Mesenteric fat pad (tissue), 1 donor: ENCODE measurements at places on chromosomes 1 and 21. TPM values are rescaled to one million over a fixed set of nuclear protein-coding genes. Genes with fewer than 3 reads are reported as not detected.

The AGBL4 gene
- total RNA-seq = 0.26 TPM

The KRTAP10-9 gene
- not detected for total RNA-seq

The NTMT2 gene
- not detected for total RNA-seq

The WNT3A gene
- total RNA-seq = not detected

The UBL4B gene
- total RNA-seq = not detected
